ENCODE measurements at places on chromosomes 1 and 21.

DNA sequence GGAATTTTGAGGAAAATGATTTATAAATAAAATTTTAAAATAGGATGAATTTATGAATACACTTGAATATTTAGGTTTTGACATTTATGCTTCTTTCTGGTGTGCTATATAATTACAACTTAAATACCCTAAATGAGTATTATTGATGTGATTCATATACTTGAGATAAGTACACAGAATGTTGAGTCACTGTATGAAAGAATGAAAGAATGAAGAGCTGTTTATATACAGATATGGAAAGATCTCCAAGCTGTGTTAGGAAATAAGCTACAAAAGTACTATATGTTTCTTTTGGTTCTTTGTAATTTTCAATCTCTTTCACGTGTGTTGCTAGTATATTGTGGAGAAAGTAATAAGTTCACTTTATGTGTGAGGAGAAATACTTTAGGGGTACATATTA is 147.2 kb downstream of the RASAL2 start:
- DNase-seq, result no peak

DNA sequence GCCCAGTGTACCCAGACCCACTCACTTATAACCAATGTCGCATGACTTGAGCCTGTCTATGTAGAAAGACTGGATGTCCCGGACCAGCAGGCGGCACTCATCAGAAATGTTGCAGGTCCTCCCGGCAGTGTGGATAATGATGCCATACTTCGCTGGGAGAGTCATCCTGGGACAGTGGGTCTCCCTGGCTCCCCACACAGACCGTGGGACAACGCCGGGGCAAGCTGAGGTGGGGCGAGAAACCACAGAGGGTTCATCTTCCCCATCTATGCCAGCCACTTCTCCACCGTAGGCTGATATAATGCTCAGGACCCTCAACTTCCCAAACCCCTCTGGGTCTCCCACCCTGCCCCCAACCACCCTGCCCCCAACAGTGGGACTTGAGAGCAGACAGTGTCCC is 8.3 kb downstream of the PGLYRP4 start:
- no peak for DNase-seq

DNA sequence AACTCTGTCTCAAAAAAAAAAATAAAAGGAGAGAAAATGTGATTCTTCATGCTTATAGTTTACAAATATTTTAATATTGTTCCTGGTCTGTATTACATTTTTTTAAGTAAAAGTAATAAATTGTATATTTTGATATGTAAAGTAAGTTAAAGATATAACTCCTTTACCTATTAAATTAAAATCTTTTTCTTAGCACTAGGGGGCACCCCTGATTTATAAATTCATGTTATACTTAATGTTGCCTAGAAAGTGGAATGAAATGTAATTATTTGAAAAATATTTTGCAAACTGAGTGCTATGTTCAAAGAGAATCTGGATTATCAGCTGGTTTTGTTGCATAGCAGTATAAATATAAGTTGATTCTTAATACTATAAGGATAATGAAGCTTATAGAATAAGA is 49.2 kb downstream of the RALGPS2 start:
- no peak for DNase-seq

GRCh38 chr21:36692114-36692834 is 6.6 kb upstream of the SIM2 start:
- no peak for DNase-seq

GRCh38 chr1:162913345-162913744 is 52.4 kb upstream of the CCDC190 start:
- no peak for DNase-seq

GRCh38 chr21:45592208-45592619 is 50.0 kb upstream of the SLC19A1 start:
- no peak for DNase-seq

GRCh38 chr1:165612062-165612461 is 19.0 kb upstream of the MGST3 start:
- no peak for DNase-seq

GRCh38 chr1:154578058-154578418 is 10.5 kb downstream of the CHRNB2 start:
- no peak for DNase-seq

- no peak for DNase-seq
Observed at GRCh38 chr1:224169718-224170270, 13.2 kb upstream of the DEGS1 start.

GRCh38 chr1:213260311-213261075 is 209.5 kb downstream of the RPS6KC1 start:
- DNase-seq, result no peak

GRCh38 chr21:44881198-44881872 is 7.8 kb upstream of the PTTG1IP start:
- DNase-seq, result no peak

GRCh38 chr1:101914473-101915242 is 82.1 kb downstream of the OLFM3 start:
- DNase-seq, result no peak

GRCh38 chr21:21730512-21730911 is 732.3 kb downstream of the NCAM2 start:
- DNase-seq, result no peak

GRCh38 chr1:195934817-195935553 is 673.3 kb downstream of the KCNT2 start:
- DNase-seq, result peak; percentile 53

DNA sequence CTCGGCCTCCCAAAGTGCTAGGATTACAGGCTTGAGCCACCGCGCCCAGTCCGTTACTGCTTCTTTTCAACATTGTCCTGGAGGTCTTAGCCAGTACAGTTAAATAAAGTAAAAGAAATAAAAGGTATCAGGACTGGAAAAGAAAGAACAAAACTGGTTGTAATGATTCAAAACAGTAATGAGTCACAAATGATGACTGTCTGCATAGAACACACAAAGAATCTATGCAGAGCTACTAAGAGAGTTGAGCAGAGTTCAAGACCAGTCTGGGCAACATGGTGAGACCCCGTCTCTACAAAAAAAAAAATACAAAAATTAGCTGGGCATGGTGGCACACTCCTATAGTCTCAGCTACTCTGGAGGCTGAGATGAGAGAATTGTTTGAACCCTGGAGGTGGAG is 23.4 kb downstream of the BCAR3 start:
- DNase-seq, result no peak

DNA sequence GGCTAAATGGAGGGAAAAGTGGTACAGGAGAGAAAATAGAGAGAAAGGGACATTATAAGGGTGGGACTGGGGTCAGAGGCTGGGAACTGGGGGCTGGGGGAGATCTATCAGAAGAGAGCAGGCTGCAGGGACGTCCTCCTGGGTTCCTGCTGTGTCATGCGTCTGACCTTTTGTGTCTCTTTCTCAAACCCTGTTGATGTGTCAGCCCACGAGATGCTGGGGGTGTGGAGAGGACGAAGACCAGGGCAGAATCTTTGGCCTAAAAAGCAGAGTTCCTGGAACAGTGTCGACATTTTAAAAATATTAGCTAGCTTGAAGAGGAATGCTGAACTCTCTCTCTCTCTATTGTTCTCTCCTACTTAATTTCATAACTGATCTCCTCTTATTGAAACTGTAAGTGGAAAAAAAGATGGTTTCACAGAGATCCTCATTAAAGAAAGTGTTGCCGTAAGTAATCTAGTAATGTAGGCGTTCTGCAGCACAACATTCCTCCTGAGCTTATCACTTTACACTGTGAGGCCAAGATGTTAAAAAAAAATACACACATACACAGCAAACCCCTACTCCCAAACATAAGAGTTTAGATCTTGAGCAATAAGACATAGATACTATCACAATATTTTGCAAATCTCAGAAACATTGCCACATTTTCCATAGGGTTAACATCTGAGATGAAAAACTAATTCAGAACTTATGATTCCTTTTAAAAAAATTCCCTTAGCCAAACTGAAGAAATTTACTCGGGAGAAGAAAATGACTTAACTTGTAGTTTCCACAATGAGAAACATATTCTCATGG is 52.6 kb downstream of the RUNX1 start:
- no peak for DNase-seq

DNA sequence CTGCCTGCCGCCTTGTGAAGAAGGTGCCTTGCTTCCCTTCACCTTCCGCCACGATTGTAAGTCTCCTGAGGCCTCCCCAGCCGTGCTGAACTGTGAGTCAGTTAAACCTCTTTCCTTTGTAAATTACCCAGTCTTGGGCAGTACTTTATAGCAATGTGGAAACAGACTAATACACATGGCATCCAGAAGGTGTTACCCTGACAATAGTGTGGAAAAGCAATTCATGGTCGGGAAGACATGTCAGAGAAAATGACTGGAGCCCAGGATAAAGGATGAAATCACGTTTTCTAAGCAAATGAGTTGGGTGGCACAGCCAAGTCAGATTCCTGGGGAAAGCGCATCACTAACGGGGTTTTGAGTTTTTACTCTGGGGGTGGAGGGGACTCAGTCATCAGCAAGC is 76.4 kb downstream of the HLCS start:
- no peak for DNase-seq

- no peak for DNase-seq
Observed at GRCh38 chr1:27428316-27429028, 36.0 kb downstream of the GPR3 start.

DNA sequence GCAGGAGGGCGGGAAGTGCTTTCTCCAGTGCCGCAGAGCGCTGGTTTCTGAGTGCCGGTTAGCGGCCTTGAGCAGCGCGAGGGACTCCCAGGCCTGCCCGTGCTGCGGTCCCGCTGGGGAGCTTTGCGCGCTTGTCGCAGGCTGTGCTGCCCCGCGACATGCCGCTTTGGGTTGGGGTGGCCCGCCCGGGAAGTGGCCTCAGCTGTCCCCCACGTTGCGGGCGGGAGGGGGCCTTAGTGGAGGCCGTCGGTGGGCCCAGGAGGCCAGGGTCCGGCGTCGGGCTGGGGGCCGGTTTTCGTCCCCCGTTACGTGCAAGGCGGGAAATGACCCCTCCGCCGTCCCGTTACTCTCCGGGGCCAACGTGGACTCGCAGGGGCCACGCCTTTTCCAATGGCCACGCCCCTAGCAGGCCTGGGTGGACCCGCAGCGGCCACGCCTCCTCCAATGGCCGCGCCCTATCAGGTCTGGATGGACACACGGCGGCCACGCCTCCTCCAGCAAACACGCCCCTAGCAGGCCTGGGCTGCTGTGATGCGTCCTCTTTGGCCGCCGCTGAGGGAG is 977 bp upstream of the C1orf174 start:
- peak; percentile 7 for DNase-seq

GRCh38 chr1:184895086-184895485 is 79.2 kb downstream of the NIBAN1 start:
- DNase-seq, result no peak

- no peak for DNase-seq
Observed at GRCh38 chr1:55993646-55994318, 585.6 kb downstream of the PLPP3 start.

DNA sequence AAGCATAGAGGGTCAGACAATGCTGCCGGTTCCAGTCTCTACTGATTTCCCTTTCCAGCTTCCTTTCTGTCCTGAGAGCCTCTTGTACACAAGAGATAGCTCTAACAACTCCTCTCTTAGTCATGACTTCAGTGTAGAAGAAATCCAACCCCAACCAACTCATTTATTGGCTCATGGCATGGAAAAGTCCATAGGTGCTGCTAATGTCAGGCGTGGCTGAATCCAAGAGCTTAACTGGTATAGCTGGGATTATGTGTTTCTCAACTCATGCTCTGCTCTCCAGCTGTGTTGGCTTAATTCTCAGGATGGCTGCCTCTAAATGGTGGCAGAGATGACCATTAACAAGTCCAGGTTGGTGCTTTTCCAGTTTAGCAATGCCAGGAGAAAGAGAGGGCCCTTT is 12.4 kb upstream of the THRAP3 start:
- DNase-seq, result no peak

- DNase-seq, result no peak
Observed at GRCh38 chr1:157700732-157701131, at the start of gene FCRL3. Gene FCRL3, minus strand, starts transcription at chr1:157700769. Its CDS starts 280 bp downstream, at chr1:157700489.

GRCh38 chr21:35775778-35776544 is 284.4 kb downstream of the SETD4 start:
- no peak for DNase-seq

GRCh38 chr1:201570886-201571624 is 32.1 kb downstream of the NAV1 start:
- no peak for DNase-seq

- DNase-seq, result peak; percentile 66
Observed at GRCh38 chr21:40568807-40569206, 278.2 kb downstream of the DSCAM start.

DNA sequence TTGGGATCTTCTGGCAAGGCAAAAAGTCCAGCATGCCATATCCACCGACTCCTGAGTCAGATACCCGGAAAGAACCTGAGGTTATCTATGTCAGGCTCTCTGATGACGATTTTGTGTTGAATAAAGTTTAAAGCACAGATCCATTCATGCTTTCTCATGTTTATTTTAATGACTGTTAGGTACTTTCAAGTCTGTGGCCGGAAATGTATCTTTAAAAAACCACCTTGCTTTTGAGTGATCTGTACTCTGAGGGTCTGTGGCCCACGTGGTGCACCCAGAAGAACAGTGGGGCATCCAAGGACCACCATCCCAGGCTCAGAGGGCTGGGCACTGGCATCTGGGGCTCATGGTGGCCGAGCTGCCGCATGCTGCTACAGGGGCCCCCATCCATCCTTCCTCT is 30.1 kb upstream of the VASH2 start:
- DNase-seq, result no peak

DNA sequence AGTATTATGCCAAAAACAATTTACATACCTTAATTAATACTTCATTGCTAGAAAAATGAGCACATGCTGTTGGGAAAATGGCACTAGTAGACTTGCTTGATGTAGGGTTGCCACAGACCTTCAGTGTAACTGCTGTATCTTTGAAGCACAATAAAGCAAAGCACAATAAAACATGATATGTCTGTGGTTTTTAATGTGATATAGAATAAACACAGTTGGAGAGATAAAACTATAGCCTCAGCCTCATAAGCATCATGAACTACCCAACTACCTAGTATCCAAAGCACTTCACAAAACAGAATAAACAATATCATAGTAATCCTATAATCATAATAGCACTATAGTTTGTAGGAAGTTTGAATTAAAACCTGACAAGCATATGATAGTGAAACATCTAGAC is 143.5 kb downstream of the SYT14 start:
- no peak for DNase-seq

DNA sequence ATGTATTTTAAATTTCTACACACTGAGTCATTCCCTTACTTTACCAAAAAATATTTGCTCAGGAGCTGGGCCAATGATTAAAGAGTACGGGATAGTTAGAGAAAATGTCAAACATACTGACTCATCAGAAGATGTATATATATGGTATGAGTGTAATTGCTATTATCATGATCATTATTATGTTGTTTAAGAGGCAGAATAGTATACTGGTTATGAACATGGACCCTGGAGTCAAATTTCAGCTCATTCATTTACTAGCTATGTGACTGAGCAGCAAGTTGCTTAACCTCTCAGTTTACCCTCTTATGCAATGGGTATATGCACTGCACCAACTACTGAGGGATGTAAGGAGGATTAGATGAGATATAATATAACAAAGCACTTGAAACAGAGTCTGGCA is 41.2 kb upstream of the USH2A start:
- no peak for DNase-seq
